ENCODE measurements at places on chromosomes 3 and 15.

- DNase-seq, result no peak
Measured at GRCh38 chr15:89179966-89180875, 41.2 kb downstream of the RLBP1 start.

- DNase-seq, result no peak
Measured at GRCh38 chr3:59285560-59285959, 235.7 kb upstream of the CFAP20DC start.

DNA sequence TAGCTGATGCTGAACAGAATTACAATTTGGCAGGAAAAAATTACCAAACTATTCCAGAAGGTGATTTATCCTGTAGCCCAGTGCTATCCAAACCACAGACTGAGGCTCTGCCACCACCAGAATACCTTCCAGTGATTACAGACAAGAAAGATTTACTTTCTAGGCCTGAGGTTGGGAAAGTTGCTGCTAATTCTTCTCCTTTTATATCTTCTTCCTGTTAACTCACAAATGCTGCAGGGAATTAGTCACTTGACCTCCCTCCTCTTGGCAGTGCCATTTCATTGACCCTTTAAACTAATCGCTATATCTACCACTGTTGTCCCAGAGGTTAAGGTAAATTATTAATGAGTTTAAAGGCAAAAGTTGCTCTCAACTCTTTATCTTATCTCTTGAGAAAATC, 118.4 kb downstream of the CTNNB1 start:
- DNase-seq, result no peak

GRCh38 chr3:105948101-105948500, 79.3 kb upstream of the CBLB start:
- no peak for DNase-seq

DNA sequence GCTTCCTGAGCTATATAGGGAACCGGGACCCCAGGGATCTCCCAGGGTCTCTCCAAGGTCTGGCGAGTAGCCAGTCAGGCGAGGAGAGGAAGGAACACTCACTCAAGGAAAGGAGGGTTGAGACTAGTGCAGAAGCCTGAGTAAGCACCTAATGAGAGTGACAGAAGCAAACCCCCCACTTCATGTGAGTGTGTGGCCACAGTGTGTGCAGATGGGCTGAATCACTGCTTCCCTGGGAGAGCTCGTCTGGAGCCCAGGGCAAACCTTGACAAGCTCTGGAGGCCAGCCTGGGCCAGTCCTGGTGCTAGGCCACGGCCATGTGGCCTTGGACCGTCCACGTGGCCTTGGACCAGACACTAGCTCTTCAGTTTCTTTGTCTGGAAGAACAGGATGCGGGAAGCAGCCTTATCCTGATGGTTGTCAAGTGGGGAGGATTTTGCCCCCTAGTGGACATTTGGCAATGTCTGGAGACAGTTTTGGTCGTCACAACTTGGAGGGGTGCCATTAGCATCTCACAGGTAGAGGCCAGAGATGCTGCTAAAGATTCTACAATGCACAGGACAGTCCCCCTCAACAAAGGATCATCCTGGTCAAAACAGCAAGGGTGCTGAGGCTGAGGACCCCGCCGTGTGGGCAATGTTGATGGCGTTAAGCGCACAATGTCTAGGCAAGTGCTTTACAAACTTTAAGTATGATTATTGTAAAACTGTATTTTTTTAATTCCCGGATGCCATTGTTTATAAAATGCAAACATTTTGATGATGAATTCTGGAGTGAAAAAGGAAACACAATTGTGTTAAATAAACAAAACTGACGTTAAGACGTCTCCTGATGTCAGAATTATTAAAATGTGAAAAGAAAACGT, 34.8 kb upstream of the CTSH start:
- no peak for DNase-seq

DNA sequence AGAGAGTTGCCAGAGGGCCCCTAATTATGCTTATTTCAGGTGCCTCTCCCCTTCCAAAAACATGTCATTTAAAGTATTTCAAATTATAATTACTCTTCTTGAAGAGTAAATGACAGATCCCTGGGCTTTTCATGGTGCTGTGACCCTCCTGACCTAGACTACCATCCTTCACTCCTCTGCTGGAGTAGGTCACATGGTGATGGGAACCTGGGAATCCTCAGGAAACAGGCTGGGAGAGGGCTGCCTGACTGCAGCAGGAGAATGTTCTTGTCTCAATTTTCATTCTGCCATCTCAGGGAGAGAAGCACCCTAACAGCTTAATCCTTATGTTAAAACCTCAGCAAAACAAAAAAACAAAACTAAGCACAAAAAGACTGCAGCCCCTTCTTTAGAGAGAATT, 24.6 kb downstream of the PGBD4 start:
- no peak for DNase-seq

DNA sequence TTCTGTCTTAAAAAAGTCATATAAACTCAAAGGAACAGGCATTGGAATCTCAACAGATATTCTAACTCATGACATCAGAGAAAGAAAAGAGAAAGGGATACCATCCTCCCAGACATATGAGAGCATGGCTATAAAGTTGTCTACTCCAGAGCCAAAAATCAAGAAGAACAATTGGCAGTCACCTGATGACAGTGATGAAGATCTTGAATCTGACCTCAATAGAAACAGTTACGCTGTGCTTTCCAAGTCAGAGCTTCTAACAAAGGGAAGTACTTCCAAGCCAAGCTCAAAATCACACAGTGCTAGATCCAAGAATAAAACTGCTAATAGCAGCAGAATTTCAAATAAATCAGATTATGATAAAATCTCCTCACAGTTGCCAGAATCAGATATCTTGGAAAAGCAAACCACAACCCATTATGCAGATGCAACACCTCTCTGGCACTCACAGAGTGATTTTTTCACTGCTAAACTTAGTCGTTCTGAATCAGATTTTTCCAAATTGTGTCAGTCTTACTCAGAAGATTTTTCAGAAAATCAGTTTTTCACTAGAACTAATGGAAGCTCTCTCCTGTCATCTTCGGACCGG, 35.9 kb downstream of the UNC13C start:
- no peak for DNase-seq

GRCh38 chr3:2876362-2876761, 233.8 kb downstream of the IL5RA start:
- DNase-seq, result no peak

- no peak for DNase-seq
Measured at GRCh38 chr15:60787837-60788691, 309.1 kb upstream of the ICE2 start.

DNA sequence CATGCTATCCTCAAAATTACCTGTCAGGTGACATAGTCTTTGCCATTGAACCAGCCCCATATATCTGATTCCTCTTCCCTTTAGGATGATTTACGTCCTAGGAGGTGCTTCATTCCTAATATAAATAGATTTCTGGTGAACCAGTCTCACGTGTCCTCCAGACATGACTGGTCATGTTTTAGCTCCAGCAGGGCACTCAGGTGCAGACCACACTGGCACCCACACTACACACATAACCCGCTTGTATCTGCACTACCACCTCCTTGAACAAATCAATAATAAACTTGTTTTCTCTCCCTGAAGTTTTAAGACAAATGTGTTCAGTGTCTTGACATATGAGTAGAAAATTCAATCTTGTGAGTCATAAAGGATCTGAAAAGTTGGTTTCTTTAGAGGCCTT, 155.5 kb downstream of the GOLIM4 start:
- no peak for DNase-seq

DNA sequence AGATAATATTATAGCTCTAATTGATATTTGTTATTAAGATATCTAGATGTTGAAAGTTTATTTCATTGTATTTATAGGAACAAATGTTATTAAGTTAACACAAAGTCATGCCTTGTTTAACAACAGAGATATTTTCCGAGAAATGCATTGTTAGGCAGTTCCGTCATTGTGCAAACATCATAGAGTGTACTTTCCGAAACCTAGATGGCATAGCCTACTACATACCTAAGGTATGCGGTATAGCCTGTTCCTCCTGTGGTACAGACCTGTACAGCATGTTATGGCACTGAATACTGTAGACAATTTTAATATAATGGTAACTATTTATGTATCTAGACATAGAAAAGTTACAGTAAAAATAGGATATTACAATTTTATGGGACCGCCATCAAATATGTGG, 114.3 kb downstream of the NAALADL2 start:
- no peak for DNase-seq

DNA sequence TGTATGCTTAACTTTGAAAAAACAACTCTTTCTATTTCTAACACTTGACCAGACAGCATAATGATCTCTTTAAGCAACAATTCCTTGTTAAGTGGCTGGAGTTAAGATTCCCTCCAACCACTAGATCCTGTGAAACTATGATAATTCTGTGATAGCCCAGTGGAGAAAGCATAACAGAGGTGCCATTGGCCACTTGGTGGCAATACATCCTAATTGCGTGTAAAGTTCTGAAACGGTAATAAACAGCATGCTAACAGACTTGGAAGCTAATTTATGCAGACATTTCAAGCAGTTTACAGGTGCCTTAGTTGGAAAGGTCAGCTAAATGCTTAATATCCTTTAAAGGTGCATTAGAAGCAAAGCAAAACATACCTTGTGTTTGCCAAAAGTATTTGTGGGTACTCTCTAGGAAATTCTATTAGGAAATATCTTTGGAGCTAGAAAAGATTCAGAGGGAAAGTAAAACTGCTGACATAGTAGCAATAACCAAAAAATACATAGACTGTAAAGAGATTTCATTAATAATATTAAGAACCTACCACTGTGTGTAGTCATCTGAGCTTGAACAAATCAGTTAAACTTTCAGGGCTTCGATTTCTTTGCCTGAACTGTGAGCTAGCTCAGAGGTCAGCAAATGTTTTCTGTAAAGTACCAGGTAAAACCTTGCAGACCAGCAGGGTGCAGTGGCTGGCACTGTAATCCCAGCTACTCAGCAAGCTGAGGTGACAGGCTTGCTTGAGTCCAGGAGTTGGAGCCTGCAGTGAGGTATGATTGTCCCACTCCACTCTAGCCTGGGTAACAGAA, 19.0 kb upstream of the CSTA start:
- DNase-seq, result no peak

DNA sequence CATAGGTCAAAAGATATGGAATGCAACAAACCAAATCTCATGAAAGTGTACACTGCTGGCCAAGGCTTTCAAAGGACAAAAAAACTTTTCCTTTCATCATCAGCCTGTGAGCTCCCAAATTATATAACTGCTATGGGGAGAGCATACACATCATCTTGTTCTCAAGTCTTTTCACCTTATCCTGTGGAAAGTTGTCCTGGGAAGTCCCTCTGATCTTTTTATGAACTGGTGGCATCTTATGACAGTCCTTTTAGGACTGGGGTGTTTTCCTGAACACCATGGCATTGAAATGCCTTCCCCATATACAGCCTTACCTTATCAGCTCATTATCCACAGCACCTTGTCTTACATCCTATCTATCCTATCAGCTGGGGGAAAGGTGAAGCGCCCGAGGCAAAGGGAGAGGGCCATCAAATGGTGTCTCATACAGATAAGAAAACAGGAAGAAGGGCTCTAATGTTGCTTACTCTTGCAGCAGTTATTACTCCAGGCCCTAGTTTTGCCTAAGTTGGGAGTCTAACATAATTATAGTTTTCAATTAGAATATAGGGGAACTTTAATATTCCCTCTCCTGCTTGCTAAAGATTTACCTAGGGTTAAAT, 61.5 kb upstream of the GOLIM4 start:
- no peak for DNase-seq

DNA sequence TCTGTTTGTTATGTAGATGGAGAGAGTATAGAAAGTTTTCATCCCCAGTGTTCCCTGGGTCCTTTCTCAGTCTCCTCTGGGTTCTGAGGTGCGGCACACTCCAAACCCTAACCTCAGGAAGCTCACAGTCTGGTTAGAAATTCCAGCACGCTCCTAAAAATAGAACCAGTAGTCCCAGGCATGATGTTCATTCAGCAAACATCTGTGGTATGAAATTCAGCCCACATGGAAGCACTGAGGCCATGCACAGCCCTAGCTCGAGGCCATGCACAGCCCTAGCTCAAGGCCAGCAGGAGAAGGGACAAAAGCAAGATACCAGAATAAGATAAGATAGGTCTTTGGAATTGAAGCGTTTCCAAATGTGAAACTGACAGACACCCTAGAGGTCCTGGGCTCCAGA, 82.3 kb upstream of the OXTR start:
- no peak for DNase-seq
